IMR-90 (cell line): ENCODE measurements at places on chromosomes 3 and 15. TPM values are rescaled to one million over a fixed set of nuclear protein-coding genes. Genes with fewer than 3 reads are reported as not detected.

GRCh38 chr3:154657218-154657617, 227.2 kb upstream of the GPR149 start:
- no peak for DNase-seq

DNA sequence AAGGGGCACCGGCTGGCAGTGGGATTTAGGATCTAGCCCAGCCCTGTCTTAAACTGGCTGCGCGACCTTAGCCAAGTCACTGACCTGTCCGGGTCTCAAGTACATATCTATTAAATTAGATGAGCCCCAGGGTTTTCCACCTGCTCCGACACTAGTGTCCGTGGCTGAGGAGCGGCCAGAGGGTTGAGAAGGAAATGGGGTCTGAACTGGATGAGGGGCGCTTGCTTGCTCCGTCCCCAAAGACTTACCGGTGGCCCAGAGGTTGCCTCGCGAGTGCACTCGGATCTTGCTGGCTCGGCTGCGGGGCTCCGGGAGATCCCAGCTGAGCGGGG, 285 bp downstream of the NMB start:
- DNase-seq = no peak

DNA sequence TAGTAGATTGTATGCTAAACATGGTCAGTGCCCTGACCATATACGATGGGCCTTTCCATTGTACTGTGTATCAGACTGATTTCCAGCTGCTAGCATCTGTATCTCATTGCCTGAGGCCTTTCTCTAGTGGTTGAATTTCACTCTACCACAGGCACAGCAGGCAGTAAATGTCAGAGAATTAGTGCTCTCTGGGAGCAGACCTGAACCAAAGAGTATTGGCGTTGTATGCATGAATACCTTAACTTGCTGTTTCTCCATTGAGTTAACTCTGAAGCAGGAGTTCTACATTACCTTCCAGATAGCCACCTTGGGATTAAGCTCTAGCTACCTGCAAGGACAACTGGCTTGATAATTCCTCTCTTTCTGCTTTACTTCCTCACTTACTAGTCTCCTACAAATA, 439.2 kb upstream of the EPHA3 start:
- no peak for DNase-seq

- no peak for DNase-seq
Observed at GRCh38 chr3:49534581-49535441, 19.5 kb upstream of the BSN start.

- DNase-seq = peak; percentile 17
Observed at GRCh38 chr3:128559486-128560225, 66.7 kb upstream of the GATA2 start.

- no peak for DNase-seq
Observed at GRCh38 chr15:40345867-40346578, 4.8 kb upstream of the PHGR1 start.

ATP10A gene
- polyA plus RNA-seq = 16.0 and 16.9 TPM in 2 replicates

AADACL2 gene
- polyA plus RNA-seq = not detected in 2 replicates

SHC4 gene
- 0.91 and 0.95 TPM in 2 replicates for polyA plus RNA-seq

DUOXA2 gene
- not detected in 2 replicates for polyA plus RNA-seq
